ENCODE measurements at places on chromosomes 11 and 22. TPM values are rescaled to one million over a fixed set of nuclear protein-coding genes. Genes with fewer than 3 reads are reported as not detected.

DNA sequence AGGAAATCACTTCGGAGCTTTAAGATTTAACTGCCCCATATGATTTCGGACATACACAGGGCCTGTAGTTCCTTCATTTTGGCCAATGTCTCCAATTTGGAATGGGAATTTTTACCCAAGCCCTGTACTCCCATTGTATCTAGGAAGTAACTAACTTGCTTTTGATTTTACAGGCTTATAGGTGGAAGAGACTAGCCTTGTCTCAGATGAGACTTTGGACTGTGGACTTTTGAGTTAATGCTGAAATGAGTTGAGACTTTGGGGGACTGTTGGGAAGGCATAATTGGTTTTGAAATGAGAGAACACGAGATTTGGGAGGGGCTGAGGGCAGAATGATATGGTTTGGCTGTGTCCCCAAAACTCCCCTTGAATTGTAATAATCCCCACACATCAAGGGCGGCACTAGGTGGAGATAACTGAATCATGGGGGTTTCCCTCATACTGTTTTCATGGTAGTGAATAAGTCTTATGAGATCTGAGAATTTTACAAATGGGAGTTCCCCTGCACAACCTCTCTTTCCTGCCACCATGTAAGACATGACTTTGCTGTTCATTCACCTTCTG lies 130.5 kb downstream of the LARGE1 start:
- DNase-seq: no peak

DNA sequence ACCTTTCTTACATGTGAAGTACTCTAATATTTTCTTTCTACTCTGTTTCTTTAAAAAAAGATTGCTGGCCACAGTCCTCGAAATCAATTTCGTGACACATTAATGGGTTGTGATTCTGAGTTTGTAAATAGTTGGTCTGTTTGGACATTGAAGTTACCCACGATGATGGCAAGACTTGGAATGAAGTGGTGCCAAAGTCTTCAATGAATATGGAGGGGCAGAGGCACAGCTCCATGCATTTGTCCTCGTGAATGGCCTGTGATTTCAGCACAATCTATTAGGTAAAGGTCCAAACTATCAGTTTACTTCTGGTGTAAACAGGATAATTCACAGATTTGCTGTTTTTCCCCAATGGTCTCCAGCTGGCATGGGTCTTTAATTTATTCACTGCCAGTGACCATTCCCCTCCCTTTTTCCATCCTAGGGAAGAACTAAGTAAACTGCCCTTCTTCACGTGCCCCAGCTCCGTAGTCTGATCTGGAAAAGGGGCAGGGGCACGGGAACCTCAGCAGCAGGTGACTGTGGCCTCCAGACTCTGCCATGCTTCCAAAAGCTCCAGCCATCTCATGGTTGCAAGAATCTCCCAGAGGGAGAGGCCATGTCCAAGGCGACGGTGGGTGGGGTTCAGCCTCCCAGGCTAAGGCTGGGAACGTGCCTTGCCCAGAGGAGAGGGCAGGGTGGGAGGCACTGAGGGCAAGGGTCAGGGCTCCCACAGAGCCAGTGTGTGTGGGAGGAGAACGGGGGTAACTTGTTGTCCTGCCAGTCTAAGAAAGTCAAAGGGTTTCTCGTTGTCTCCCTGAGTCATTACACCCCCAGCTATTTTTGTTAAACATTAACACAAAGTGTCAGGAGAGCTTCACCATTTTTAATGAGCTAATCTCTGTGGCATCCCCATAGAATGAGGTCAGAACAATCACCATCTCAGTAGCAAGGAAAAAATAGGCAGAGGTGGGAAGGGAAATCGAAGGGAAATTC lies 16.9 kb upstream of the PEX26 start:
- DNase-seq: no peak

DNA sequence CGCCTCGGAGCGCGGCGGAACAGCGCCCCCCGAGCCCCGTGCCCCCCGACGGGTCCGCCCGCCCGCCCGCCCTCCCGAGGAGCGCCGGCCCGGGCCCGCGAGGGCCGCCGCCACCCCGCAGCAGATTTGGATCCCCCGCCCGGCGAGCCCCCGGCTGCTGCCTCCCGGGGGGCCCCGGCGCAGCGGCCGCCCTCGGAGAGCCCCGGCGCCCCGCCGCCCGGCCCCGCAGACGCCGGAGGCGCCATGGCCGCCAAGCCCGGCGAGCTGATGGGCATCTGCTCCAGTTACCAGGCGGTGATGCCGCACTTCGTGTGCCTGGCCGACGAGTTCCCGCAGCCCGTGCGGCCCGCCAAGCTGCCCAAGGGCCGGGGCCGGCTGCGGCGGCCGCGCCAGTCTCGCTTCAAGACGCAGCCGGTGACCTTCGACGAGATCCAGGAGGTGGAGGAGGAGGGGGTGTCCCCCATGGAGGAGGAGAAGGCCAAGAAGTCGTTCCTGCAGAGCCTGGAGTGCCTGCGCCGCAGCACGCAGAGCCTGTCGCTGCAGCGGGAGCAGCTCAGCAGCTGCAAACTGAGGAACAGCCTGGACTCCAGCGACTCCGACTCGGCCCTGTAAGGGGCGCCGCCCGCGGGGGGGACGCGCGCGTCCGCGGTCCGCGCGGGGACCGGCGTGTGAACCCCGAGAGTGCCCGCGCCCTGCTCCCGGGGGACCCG lies 380 bp downstream of the C11orf96 start:
- DNase-seq: peak; percentile 76

GRCh38 chr11:41281131-41281742 lies 178.2 kb downstream of the LRRC4C start:
- no peak for DNase-seq

- DNase-seq: no peak
Observed at GRCh38 chr11:120629407-120630080, 118.0 kb downstream of the GRIK4 start.

GRCh38 chr11:15864026-15864805 lies 492.1 kb downstream of the SOX6 start:
- no peak for DNase-seq

DNA sequence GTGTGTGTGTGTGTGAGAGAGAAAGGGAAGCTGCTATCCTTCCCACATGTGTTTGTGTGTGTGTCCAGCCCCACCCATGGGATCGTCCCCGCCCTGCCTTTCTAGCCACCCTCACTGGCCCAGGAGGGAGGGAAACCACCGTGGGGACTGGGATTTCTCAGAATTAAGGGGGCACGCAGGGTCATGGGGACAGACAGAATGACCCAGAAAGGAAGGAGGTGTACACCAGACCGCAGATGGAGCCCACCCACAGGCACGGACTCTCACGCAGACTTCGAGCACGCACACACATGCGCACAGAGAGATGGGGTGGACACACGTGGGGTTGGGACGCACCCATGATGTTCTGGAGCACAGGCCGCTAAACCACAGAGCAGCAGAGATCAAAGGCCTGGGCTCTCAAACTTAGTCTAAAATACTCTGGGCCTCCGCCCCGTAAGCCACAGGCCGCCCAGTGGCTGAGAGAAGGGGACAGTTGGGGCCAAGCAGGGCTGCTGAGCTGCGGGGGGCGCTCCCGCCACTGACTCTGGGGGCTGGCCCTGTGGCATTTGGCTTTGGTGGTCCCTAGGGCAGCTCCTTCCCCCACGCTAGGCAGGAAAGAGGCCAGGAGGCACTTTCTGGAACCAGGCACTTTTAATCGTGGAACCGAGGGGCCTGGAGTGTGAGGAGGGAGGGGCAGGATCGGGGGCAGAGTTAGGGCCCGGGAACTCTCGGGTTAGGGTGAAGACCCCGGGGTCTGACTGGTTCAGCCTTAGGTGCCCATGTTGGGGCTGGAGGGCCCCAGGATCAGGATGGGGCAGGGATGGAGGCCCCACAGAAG lies 1.5 kb downstream of the IFITM5 start:
- peak; percentile 62 for DNase-seq

GRCh38 chr22:33162196-33162595 lies 104.0 kb upstream of the SYN3 start:
- DNase-seq: no peak

DNA sequence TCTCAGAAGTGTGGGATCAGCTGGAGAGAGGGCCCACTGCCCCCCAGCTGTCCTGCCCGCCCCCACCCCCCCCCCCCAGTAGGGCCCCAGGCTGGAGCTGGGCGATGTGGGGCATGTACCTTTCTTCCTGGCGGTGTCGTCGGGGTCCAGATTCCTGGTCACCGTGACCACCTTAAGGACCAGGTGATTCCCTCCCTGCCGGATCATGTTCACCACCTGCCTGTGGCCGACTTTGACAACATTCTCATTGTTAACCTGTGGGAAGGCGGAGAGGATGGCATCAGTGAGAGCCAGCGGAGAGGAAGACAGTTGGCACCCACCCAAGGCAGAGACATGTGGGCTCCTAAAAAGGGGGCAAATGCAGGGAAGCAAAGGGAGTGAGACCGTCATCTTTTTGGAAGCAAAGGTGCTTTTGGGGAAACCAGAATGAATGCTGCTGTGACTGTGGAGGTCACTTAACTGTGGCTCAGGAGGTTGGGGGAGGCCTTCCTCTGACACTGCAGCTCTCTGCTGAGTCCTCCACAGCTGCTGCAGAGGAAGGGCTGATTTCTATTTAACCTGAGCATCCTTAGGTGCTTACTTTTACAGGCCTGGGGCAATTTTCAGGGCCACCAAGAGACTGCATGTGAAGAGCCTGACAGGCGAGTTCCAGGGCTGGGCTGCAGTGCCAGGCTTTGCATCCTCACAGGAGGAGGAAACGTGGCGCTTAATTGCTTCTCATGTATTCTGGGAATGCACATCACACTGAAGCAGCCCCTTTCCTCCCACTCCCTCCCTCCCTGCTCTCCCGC lies 104.5 kb downstream of the CTTN start:
- DNase-seq: peak; percentile 31

DNA sequence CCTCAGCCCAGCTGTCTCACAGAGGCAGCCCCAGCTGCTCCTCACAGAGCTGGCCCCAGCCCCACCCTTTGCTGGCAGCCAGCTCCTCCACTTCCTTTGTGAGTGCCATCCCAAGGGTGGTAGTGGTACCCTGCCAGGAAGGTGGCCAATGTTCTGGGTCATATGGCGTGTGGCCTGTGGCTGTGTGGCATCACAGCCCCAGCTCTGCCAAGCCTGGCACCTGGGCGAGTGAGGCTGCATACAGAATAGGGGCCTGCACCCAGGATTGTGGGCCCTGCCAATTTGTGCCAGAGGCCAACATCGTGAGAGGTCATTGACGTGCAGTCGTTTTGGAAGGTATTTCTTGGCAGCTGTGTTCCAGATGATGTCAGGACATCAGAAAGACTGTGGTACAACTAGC lies 10.7 kb downstream of the TUB start:
- DNase-seq: no peak

DNA sequence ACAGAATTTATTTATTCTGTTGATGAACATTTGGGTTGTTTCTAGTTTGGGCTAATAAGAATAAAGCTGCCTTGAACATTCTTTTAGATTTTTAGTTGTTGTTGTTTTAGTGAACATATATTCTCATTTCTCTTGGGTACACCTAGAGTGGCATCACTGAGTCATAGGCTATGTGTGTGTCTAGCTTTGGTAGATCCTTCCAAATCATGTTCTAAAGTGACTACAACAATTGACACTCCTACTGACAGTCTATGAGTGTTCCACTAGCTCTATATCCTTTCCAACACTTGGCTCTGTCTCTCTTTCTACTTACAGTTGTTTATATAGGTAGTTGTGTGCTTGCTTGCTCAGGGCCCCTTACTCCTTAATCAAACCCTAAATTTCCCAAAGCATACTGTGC lies 346.0 kb upstream of the NCAM1 start:
- no peak for DNase-seq

- no peak for DNase-seq
Observed at GRCh38 chr11:73266646-73267020, 5.5 kb upstream of the P2RY6 start.

- DNase-seq: peak; percentile 82
Observed at GRCh38 chr22:37546437-37547250, 13.6 kb upstream of the CDC42EP1 start.

GRCh38 chr11:60739114-60739513 lies 14.6 kb downstream of the MS4A18 start:
- DNase-seq: no peak

- no peak for DNase-seq
Observed at GRCh38 chr22:44400763-44401060, 88.0 kb upstream of the SHISAL1 start.

GRCh38 chr11:17801166-17801565 lies 66.6 kb downstream of the KCNC1 start:
- no peak for DNase-seq

GRCh38 chr11:36508743-36509142 lies 1.3 kb downstream of the TRAF6 start:
- DNase-seq: no peak

DNA sequence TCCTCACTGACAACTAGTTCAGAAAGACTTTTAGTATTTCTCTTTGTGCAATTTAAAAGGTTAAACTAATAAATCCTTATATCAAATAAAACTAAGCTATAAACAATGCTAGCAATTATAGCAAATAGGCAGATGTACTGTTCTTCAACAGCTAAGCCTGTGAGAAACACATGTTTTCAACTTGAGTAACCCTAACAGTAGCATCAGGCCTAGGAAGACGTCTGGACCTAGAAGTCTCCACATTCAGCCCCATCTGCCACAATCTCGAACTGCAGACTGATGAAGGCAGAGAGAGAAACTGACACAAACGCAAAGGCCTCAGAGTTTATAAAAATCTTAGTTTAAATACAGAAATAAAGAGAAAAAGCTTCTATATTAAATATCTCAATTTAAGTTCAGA lies 2.5 kb downstream of the ST13 start:
- no peak for DNase-seq

GRCh38 chr22:25039255-25039654 lies 86.7 kb downstream of the KIAA1671 start:
- peak; percentile 44 for DNase-seq

GRCh38 chr11:110929129-110929528 lies 216.9 kb upstream of the ARHGAP20 start:
- DNase-seq: no peak

GRCh38 chr11:128179512-128179911 lies 407.8 kb downstream of the ETS1 start:
- DNase-seq: no peak

DNA sequence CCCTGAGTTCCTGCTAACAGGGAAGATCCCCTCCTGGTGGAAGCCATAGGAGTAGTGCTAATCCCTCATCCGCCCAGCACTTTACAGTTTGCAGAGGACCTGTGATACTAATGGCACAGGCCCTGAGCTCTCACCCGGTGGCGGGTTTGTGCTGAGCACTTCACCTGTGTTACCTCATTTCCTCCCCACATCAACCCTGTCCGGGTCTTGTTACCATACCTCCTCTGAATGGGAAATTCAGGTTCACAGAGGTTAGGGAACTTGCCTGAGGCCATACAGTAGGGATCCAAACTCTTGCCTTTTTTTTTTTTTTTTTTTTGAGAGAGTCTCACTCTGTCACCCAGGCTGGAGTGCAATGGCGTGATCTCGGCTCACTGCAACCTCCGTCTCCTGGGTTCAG lies 25.2 kb downstream of the CAPN1 start:
- no peak for DNase-seq

The HIC2 gene
- 1.4 TPM for total RNA-seq

The EFCAB6 gene
- total RNA-seq: 1.2 TPM

The CDPF1 gene
- 6.2 TPM for total RNA-seq

The B4GALNT4 gene
- total RNA-seq: 0.54 TPM

The CUL5 gene
- total RNA-seq: 34.2 TPM

All from Right ventricle myocardium inferior (tissue), 1 donor.